ENCODE measurements at places on chromosomes 7 and 10. TPM values are rescaled to one million over a fixed set of nuclear protein-coding genes. Genes with fewer than 3 reads are reported as not detected.
A peak's percentile ranks its signal among the peaks of the same experiment; 100 is the strongest.

Gene ASAH2
- 0.18 TPM for total RNA-seq

Gene BICC1
- total RNA-seq = 38.9 TPM

Gene ARHGEF35
- not detected for total RNA-seq

Gene RBP3
- not detected for total RNA-seq

Gene EXOC6
- 29.2 TPM for total RNA-seq

DNA sequence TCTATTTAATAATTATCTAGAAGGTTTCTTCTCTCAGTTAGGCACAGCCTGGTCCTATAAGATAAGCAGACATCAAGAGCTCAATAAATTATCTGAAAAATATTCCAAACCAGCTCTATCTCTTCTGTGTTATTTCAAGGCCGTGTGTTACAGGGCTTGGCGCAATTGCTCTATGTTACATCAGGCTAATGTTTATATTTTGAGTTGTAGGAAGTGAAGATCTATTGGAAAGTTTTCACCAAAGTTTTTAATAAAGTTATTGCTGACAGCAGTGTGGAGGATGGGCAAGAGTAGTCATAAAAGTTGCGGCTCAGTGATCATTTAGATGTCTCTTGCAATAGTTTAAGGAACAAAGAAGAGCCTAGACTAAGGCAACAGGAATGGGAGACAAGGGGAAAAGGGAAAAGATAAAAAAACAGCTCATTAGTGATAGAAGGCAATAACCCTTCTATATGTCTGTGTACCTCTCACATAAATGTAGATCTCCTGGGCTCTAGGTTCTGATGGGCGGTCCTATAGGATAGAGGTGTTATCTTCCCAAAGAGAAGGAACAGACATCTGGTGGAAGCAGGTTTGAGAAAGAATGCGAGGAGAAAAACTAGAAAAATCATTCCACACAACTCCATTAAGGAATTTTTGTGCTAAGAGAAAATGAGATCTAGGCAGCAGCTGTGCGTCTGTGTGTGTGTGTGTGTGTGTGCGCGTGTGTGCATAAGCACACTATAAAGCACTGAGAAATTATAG, 5.9 kb upstream of the ANKRD7 start:
- DNase-seq = no peak

- no peak for DNase-seq
Measured at GRCh38 chr10:72087392-72087968, 871 bp downstream of the SPOCK2 start.

DNA sequence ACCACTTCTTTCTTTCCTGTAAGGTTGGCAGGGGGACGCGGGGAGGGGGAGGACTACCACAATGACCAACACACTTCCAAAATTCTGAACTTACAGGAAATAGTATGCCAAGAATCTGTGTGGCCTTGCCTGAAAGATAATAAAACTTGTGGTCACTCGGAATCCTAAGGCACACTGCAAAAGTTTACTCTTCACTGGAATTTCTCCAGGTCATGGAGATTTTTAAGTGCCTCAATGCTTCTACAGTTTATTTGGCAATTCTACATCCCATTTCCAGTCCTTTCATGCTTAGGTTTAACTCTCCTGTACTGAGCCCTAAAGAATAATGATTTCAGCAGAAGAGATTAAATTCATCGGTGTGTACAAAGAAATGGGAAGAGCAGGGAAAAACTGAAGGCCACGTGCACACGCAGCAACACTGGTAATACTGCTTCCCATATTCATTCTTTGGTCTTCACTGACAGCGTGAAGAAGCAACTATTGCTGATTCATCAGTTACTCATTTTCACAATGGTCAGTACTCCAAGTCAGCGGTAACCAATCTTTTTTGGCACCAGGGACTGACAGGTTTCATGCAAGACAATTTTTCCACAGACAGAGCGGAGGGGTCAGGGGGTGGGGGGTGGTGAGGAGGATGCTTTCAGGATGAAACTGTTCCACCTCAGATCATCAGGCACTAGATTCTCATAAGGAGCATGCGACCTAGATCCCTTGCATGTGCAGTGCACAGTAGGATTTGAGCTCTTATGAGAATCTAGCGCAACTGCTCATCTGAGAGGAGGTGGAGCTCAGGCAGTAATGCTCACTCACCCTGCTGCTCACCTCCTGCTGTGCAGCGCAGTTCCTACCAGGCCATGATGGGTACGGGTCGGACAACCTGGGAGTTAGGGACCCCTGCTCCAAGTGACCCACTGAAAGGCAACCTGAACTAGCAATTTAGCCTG, 9.8 kb downstream of the LARP4B start:
- DNase-seq = peak; percentile 72

DNA sequence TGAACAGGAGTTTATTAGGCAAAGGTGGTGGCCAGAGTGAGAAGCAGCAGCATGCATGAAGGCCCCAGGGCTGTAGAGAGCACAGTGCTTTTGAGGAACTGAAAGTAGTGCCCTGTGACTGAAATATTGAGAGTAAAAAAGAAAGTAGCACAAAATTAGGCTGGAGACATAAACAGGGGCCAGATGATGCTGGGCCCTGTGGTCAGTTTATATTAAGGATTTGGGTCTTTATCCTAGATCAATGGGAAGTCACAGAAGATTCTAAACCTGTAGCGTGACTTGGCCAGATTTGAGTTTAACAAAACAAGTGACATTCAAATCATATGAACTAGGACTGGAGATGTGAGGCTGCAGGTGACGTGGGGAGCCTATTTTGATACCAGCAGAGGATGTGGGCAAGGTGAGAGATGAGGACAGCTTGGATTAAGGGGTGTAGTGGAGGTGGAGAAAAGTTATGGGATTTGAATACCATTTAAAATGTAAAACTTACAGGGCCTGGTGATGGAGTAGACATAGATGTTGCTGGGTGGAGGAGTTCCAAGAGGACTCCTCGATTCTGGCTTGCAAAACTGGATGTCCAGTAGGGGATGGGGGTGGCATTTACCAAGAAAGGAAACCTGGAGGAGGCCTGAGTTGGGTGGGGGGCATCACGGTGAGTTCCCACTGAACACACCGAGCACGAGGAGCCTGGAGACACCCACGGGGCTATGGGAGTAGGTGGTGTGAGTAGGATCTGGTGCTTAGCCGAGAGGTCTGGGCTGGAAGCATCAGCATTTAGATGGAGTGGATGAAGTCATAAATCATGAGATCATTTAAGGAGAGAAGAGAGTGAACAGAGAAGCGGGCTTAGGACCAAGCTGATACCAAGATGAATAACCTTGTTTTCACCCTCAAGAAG, 52.8 kb downstream of the HHEX start:
- DNase-seq = no peak

DNA sequence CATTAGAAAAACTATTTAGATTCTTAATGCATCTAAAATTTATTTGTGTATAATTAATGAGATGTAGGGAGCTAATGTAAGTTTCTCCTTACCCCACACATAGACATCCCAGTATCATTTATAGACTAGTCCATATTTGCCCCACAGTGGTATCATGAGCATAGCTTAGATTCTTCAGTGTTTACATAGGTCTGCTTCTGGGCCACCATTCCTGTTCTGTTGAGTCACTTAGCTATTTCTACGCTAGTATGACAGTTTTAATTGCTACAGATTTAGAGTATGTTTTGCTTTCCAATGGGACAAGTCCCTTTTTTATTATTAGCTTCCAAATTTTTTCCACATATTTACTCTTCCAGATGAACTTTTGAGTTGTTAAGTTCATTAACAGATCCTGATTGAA, 69.4 kb downstream of the MCMBP start:
- DNase-seq = peak; percentile 73

DNA sequence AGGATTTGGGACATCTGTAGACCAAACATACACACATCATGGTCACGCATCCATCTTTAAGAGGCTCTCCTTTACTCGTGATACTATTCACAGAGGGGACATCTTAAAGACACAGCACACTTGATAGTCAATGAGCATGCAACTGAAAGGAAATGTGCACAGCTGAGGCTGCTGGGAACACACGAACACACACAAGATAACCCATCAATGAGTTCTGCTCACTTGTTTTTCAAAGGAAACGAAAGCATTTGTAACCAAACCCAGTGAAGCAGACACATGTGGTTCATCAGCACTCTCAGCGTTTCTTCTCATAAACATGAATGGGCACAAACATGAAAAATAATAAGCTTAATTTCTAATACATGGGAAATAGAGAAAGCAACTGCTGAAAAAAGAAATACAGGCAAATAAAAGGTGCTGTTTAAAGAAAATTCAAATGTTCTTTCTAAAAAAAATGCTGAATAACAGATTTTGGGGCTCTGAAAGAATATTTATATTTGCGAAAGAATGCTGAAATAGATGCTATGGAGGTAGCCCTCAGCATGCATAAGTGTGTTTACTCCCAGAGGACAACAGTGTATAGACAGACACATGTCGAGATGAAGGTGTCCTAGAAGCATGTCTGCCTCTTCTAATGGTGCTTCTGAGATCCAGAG, 59.7 kb upstream of the LAMB4 start:
- no peak for DNase-seq

- no peak for DNase-seq
Measured at GRCh38 chr10:716821-717220, 27.4 kb upstream of the DIP2C start.

DNA sequence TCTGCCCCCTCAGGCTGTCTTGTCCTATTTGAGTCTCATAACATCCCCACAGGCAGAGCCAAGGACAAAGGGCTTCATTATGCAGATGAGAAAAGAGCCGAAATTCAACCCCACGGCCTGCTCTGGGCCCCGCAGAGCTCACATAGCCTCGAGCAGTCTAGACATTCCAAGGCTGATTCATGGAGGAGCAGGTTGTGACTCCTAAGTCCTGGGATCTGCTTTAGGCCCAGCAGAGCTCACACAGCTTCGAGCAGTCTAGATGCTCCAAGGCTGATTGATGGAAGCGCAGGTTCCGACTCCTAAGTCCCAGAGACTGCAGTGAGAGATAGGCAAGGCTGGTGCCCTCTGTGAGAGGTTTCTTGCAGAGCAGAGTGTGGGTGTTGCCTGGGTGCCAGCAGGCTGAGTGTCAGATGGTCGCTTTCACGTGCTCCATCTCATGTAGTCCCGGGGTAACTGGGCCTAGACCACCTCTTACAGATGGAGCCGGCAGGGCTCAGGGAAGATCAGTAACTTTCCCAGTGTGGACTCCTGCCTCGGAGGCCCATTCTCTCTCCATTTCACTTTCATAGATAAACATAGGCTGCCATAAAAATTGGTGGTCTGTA, 436.1 kb upstream of the FOXK1 start:
- no peak for DNase-seq

DNA sequence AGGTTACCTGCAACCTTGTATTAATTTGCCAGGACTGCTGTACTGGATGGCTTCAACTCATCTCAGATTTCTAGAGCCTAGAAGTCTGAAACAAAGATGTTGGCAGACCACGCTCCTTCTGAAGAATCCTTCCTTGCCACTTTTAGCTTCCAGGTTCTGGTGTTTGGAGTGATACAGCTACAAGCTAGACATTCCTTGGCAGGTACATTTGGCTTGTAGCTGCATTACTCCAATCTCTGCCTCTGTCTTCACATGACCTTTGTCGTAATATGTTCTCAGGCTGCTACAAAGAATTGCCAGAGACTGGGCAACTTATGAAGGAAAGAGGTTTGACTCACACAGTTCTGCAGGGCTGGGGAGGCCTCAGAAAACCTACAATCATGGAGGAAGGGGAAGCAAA, 146.3 kb downstream of the GALNT17 start:
- DNase-seq = no peak

DNA sequence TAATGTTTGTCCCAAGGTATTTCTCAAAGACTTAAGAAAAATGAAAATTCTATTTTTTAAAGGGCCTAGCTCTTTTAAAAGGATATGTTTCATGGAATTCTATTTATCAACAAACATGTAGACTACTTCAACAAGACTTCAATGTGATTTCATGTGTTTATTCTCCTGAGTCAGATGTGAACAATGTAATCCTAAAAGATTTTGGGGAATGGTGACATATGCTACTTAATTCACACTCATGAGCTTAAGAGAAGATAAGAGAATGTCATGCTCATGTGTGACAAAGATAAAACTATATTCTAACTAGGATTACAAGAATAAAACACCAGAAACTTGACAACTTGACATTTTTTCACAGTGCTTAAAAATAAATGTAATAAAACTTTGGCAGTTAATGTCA, 127.5 kb downstream of the TES start:
- DNase-seq = peak; percentile 65

DNA sequence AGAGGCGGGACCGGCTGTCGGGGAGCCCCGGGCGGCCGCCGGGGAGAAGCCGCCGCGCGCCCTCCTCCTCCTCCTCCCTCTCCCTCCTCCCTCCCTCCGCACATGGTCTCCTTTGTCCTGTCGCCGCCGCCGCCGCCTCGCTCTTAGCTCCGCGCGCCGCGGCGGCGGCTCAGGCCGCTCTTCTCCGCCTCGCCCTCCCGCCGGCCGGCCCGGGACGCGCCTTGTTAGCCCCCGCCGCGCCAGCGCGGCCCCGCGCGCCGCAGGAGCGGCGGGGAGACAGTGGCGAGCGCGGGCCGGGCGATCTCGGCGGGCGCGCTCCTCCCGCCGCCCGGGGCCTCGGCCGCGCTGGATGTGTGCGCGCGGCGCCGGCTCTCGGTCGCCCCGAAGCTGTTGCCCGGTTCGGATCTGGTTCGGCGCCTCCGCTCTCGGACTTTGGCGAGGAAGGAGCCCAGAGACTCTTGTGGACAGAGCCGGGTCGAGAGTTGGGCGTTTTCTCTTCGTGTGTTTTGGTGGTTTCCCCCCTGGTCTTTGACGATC, 437.4 kb upstream of the GALNT17 start:
- peak; percentile 28 for DNase-seq

DNA sequence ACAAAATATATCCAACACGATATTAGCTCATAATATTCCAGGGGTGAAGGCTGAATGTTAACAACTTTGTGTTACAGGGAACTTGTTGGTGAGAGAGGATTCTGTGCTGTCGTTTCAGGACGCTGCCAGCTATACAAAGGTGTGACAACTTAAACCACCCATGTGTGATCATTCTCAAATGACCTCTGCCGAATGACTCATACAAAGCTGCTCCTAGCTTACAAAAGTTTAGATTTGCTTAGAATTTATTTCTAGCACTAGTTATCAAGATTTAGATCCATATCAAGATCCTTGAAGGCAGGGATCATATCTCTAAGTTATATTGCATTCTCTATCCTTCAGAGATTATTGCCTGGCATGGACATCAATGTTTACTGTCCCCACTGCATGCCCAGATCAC, 65.3 kb downstream of the COBL start:
- no peak for DNase-seq

DNA sequence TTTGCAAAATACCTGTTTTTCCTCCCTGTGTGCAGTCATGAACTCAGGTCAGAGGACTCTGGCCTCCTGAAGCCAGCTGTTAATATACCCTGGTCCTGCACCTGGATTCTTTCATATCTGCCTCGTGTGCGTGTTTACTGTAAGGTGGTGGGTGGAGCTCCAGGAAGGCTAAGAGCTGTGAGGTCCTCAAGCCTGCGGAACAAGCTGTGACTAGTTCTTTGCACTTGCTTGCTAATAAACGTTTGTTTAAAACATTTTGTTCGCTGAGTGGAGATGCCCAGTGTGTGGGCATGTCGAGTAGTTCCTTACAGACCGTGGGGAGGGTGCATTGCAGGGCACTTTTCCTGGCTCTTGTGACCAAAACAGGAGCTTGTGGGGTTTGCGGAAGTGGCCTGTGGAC, 139.0 kb downstream of the DOCK1 start:
- no peak for DNase-seq

Measured in IMR-90 (cell line).